ENCODE measurements at places on chromosomes 7 and 10.

GRCh38 chr10:119659951-119660350 lies 8.8 kb downstream of the BAG3 start:
- no peak for DNase-seq

- DNase-seq = no peak
These were observed 159.9 kb downstream of the FGFR2 start for GRCh38 chr10:121438333-121438732.

DNA sequence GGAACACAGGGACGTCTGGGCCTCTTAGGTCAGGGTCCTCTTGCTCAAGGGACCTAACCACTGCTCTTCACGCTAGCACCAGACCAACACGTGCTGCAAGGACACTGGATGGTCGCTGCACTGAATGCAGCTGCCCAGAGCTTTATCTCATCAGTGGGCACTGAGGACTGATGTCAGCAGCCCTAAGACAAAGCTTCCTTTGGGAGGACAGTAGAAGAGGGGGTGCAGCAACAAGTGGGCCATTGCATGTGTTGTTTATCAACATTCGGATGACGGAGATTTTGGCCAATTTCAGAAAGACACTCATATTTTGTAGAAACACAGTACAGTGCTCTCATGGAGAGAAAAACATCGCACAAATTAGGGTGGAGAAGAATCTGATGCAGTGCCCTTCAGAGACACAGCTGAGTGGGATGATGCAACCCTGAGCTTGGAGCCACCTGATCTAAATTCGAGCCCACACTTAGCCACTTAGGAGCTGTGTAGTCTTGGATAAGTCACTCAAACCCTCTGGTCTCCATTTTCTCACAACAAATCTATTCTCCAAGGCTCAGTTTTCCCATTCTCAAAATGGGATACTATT lies 1.7 kb downstream of the OPALIN start:
- no peak for DNase-seq

DNA sequence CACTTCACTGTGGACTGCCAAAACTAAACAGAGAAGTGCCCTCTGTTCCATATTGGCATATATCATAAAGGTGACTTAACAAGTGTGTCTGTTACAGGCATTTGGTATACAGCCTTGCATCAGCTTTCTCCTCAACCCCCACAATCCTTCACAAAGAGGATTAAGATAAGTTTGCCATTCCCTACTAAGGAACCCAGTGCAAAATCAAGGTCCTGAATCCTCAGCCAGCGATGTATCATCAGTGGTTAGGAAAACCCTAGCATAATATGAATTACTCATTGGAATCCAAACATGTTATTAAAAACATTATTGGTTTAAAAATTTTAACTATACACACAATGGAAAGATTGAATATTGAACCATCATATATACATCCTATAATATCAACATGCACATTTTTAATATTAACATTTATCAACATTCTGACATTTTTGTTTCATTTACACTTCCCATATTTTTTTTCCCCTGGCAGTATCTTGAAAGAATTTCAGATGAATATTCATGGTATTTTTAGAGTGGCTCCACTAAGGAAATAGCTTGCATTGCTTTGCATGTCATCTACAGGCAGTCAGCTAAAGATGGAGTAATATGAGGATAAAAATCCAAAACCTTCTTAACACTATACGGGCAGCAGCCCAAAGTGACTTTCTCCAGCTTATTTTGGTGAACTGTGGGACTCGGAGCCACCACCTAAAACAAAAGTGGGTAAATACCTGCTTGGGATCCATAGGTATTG lies 215.6 kb upstream of the CHRM2 start:
- no peak for DNase-seq

- no peak for DNase-seq
These were observed 45.6 kb downstream of the BMPR1A start for GRCh38 chr10:86801995-86802394.

DNA sequence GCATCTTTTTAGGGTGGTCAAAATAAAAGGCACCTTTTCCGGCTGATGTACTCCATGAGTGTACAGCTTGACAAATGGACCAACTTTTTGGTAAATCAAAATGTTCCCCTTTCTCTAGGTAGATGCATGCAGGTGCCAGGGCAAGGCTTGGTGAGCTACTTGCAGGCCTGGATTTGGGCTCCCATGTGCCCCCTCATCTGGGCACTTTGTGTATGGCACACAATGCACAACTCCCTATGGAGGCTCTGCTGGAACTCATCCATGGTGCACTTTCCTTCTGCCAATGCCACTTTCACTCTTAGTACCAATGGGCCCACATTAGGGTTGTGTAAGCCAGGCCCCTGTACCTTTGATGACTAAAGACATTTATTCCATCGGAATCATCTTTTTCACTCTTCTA lies 300.8 kb downstream of the SDHAF3 start:
- no peak for DNase-seq

GRCh38 chr7:98456866-98457265 lies 56.0 kb upstream of the BAIAP2L1 start:
- no peak for DNase-seq

GRCh38 chr7:32257621-32258020 lies 187.4 kb upstream of the PDE1C start:
- DNase-seq = no peak

- DNase-seq = no peak
These were observed 18.4 kb downstream of the GIMAP5 start for GRCh38 chr7:150755473-150756099.

- no peak for DNase-seq
These were observed 48.6 kb upstream of the MKLN1 start for GRCh38 chr7:131279044-131279443.

- DNase-seq = no peak
These were observed 307.4 kb upstream of the ZMIZ1 start for GRCh38 chr10:78761311-78761781.

DNA sequence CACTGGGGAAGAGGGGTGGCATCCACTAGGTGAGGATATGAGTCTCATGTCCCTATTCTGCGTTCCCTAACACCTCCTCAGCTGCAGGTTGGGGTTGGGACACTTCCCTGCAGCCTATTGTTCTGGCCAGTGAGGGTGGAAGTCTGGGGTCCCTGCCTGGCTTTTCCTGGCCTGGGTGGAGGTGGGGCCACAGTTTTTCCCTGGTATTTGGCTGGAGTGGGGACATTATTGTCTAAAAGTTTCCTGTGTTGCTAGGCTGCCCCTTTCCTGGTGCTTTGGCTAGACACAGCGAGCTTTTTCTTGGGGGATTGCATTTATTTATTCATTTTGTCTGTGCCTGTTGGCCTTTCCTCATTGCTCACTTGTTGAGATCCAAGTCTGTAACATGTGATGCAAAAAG lies 559.5 kb upstream of the IGFBP3 start:
- no peak for DNase-seq

- DNase-seq = no peak
These were observed 257.0 kb upstream of the ZNF32 start for GRCh38 chr10:43905512-43906236.

GRCh38 chr7:45596665-45597095 lies 22.5 kb downstream of the ADCY1 start:
- no peak for DNase-seq

DNA sequence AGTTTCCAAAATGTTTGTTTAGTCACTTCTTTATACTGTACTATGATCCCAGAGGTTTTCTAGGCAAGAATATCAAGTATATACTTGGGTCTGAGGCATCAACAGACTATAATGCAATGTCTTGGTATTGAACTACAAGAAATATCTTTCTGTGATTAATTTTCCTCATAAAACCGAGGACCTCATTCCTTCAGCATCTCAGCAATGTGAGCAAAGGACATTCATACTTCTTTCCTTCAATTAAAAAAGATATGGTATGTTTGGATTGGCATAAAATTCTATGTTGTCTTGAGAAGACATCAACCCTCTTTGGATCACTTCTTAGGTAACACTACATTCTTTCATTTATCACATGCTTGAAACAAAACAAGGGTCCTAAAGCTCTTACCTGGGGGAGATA lies 524.5 kb downstream of the PHTF2 start:
- DNase-seq = no peak

GRCh38 chr7:116782177-116782711 lies 80.1 kb upstream of the CAPZA2 start:
- DNase-seq = no peak

GRCh38 chr7:6554848-6555247 lies 3.6 kb upstream of the GRID2IP start:
- no peak for DNase-seq

DNA sequence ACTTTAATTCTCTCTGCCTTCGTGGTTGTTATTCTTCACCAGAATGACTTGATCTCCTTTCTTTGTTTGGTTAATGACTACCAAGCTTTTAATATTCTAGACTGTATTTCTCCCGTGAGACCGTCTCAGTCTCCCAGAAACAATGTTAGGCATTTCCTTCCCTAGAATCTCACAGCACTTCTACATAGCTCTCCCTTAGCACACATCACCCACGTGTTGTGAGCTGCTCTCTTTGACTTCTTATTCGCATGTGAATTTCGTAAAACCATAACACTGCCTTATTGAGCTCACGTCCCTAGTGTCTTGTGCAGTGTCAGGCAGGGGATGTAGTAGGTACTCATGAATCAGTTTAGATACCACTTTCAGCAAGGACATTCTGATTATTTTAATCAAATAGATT lies 57.5 kb upstream of the MGAM2 start:
- DNase-seq = no peak

GRCh38 chr10:24958091-24958720 lies 5.8 kb upstream of the PRTFDC1 start:
- DNase-seq = no peak

DNA sequence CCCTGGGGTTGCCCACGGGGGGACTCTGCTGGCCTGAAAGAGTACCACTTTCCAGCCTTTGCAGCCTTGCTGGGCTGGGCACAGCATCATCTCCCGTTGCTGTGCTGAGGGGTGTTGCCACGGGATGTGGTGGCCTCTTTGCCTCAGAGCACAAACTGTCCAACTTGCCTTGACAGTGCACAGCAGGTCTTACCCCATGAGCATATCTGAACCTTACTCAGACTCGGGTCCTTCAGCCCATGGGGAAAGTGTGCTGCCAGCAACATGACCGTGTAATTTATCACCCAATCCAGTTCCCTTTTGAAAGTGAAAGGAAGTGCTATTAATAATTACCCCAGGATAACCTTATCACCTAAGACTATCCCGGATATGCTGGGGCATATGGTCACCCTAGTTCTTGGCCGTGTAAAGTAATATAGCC lies 46.8 kb downstream of the TBXAS1 start:
- DNase-seq = no peak

GRCh38 chr10:17737027-17737965 lies 14.7 kb upstream of the TMEM236 start:
- no peak for DNase-seq

DNA sequence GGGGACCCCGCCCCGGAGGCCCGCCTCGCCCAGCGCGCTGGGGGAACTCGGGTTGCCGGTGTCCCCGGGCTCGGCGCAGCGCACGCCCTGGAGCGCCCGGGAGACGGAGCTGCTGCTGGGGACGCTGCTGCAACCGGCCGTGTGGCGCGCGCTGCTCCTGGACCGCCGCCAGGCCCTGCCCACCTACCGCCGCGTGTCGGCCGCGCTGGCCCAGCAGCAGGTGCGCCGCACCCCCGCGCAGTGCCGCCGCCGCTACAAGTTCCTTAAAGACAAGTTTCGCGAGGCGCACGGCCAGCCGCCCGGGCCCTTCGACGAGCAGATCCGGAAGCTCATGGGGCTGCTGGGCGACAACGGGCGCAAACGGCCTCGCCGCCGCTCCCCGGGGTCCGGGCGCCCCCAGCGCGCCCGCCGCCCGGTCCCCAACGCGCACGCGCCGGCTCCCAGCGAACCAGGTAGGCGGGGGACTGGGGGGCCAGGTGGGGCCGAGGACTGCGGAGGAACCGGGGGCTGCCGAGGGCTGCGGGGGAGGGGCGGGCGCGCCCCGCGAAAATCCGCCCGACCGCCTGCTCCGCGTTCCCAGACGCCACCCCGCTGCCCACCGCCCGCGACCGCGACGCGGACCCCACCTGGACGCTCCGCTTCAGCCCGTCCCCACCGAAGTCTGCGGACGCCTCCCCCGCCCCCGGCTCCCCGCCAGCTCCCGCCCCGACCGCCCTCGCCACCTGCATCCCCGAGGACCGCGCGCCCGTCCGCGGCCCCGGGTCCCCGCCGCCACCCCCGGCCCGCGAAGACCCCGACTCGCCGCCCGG lies 574 bp downstream of the UTF1 start:
- DNase-seq = no peak

DNA sequence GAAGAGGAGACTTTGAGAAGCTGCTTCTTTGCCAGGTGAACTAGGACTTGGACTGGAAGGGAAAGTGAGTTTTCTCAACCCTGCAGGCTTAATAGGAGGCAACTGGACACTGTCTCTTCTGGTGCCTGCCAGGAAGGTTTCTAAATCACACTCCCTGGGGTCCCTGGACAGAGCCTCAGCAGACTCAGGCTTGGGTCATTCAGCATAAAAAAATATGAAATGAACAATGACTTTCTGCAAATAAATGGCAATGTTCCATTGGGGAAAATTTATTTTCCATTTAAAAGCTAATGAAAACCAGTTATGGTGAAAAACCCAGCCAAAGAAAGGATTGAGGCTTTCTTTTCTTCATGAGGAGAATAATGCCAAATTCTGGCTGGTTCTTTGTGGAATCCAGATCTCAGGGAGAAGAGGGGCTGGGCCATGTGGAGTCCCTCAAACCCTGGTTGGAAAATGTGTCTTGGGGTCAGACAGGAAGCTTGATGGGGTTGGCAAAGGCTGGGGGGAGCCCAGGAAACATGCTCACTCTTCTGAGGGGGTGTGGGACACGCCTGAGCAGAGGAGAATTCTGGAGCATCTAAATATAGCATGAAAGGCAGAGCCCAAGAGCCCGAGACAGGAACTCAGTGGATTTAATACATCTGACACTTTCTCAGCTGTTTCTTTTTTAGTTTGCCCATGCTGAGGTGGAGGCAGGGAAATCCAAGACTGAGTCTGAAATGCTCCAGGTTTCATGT lies 65.2 kb upstream of the EMX2 start:
- no peak for DNase-seq

DNA sequence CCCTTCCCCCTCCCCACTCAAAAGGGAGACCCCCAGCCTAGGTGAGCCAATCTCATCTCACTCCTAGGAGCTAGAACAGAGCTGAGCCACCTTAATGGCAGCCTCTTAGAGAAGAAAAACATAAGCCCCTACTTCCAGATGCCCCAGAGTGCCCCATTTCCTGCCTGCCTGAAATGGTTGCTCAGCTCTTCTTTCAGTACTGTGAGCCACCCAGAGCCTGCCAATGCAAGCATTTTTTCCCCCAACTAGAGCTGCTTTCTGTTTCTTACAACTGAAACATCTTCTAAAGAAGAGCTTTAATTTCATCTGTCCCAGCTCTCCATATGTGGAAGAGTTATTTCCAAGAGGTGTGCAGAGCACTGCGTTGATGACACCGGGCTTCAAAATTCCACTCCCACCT lies 136.7 kb downstream of the PLPP4 start:
- no peak for DNase-seq

GRCh38 chr7:129951226-129952085 lies 1.3 kb downstream of the UBE2H start:
- no peak for DNase-seq

- no peak for DNase-seq
These were observed 12.1 kb downstream of the HKDC1 start for GRCh38 chr10:69232252-69232651.

DNA sequence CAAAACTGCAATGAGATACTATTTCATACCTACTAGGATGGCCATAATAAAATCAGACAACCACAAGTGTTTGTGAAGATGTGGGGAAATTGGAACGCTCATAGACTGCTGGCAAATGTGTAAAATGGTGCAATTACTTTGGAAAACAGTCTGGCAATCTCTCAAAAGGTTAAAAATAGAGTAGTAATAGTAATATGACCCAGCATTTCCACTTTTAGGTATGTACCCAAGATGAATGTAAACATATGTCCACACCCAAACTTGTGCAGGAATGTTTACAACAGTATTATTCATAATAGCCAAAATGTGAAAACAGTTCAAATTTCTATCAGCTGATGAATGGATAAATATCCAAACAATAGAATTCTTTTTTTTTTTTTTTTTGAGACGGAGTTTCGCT lies 731.6 kb upstream of the ANKRD30A start:
- no peak for DNase-seq

Measured in GM12892 (cell line).